ENCODE measurements at places on chromosomes 3 and 15.

DNA sequence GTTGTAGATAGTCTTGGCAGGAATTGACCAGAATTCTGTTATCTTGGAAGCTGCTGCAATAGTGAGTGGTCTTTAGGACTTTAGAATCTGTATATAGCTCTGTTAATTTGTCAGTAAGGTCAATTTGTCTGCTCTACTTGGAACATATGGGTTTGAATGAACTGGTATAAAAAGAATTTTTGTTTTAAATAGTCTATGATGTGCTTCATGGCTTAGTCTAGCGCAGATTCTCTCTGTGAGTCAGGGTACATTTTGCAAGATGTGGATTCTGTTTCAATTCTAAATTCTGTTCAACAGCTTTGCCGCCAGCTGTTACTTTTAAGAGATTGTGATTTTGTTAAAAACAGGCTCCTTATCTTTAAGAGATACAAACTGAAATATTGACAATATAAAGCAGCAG lies 135.9 kb upstream of the AGBL1 start:
- no peak for DNase-seq

DNA sequence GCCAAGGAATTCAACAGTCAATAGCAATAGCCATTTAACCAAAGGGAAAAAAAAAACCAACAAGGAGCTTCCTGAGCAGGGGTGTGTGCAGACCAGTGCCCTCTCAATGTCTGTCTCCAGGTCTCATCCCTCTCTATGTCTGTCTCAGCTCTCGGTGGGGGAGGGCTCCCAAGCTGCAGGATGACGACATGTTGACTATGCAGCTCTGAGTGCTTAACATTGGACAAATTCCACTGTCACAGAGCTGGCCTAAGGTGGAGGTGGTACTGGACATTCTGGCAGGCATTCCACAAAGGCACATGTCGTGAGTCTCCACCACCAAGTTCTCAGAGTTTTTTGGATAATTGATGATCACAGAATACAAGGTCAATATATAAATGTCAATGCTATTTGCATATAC lies 2.0 kb upstream of the CAPN7 start:
- peak; percentile 23 for DNase-seq

GRCh38 chr15:41494190-41494921 lies 682 bp downstream of the ITPKA start:
- DNase-seq, result peak; percentile 69

- peak; percentile 74 for DNase-seq
These were observed 69.9 kb downstream of the LDHAL6B start for GRCh38 chr15:59276225-59277178.

GRCh38 chr3:141849056-141849815 lies 27.2 kb upstream of the ATP1B3 start:
- no peak for DNase-seq

- DNase-seq, result no peak
These were observed 14.2 kb downstream of the RHCG start for GRCh38 chr15:89482139-89482538.

DNA sequence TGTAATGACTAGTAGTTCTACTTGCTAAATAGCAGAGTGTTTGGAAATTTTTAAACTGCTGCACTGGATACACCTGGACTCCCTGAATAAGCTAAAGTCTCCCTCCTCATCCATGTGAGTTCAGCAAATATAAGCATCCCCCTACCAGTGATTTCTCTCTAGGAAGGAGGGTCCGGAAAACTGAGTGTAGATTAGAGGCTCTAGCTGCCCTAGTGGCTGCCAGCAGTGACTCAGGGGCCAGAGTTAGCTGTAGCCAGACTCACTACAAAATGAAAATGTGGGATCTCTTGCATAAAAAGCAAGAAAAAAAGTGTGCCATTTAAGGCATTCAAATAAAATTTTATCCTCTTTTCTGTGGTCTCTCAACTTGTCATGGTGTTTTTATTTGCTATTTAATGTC lies 485.0 kb upstream of the ATP11B start:
- DNase-seq, result no peak

- DNase-seq, result no peak
These were observed 347 bp upstream of the C3orf62 start for GRCh38 chr3:49277383-49277775.

DNA sequence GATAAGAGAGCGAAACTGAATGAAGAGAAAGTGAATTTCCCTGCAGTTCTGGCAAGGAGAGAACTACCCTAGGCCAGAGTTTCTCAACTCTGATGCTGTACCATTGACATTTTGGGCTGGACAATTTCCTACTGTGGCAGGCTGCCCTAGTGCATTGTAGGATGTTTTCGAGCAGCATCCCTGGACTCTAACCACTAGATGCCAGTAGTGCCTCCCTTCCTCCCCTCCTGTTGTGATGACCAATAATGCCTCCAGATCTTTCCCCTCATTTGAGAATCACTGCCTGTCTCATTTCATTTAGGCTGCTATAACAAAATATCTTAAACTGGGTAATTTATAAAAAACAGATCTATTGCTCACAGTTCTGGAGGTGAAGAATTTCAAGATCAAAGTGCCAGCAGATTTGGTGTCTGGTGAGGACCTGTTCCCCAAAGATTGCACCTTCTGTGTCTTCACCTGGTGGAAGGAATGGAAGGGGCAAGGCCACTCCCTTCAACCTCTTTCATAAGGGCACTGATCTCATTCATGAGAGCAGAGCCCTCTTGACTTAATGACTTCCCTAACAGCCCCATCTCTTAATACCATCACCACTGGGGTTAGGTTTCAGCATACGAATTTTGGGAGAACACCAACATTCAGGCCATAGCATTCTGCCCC lies 188.9 kb upstream of the MEIS2 start:
- peak; percentile 20 for DNase-seq

- DNase-seq, result no peak
These were observed 35.2 kb downstream of the FEM1B start for GRCh38 chr15:68312701-68313204.

GRCh38 chr15:62135532-62136134 lies 29.5 kb downstream of the C2CD4B start:
- DNase-seq, result peak; percentile 47

- DNase-seq, result no peak
These were observed 101.2 kb downstream of the SCN11A start for GRCh38 chr3:38950581-38950980.

DNA sequence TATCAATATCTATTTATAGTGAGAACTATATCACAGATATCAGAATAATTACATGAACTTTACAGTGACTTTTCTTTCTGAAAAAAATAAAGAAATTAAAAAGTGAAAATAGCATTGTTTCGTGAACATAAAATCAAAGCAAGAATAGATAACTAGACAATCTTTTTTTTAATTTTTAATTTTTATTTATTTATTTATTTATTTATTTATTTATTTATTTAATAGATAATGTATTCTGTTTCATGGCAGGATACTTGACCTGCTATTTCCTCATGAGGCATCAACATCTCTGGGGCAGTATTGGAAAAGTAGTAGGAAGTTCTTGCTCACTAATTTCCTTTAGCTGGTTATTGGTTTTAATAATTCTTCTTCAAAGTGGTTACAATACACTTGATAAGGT lies 33.3 kb downstream of the SLITRK3 start:
- no peak for DNase-seq

DNA sequence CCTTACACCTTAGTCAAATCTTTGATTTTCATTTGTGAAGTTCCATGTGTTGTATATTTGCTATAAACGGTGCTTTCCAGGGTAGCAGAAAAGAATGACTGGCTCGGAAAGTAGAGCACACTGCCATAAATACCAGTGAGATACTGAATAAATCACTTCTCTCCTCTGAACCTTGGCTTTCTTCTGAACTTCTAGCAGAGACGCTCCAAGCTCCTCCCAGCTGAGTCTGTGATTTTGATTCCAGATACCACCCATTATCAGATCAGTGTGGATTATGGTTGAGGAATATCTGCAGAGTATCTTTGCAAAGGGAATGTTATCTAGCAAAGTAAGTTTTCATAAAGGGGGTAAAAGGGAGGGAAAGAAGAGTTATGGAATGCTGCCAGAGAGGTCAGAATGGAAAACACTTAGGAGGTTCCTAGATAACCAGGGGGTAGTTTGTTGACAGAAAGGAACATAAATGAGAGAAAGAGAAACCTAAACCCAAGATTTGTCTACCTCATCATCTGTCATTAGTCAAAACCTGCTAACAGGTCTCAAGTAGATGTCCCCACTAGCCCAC lies 98.5 kb upstream of the PSMD6 start:
- no peak for DNase-seq

DNA sequence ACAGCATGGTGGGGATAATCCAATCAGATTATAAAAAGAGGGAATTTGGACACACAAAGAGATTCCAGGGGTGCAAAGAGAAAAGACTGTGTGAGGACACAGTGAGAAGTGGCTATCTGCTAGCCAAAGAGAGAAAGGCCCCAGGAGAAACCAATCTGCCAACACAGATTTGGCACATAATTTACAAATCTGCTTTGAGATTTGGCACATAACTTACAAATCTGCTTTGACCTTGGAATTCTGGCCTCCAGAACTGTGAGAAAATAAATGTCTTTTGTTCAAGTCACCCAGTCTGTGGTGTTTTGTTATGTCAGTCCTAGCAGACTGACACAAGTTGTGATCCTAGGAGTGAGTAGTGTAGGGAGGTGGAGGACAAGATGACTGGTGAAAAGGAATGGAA lies 3.5 kb upstream of the TM4SF18 start:
- DNase-seq, result no peak

GRCh38 chr3:36250191-36250590 lies 130.1 kb upstream of the STAC start:
- no peak for DNase-seq

DNA sequence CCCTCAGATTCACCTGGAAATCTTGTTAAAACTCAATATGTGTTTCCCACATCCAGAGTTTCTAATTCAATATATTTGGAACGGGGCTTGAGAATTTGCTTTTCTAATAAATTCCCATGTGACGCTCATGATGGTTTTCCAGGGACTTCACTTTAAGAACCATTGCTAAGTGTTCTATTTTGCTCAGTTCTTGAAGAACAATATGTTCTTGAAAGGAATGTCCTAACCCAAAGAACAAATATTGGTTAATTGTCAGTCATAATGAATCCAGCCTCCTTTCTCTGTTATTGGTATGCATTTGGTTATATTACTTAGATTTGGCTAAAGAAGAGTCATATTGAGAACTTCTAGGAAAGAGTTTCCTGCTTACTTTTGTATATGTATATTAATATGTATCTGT lies 4.4 kb upstream of the PLSCR2 start:
- no peak for DNase-seq

DNA sequence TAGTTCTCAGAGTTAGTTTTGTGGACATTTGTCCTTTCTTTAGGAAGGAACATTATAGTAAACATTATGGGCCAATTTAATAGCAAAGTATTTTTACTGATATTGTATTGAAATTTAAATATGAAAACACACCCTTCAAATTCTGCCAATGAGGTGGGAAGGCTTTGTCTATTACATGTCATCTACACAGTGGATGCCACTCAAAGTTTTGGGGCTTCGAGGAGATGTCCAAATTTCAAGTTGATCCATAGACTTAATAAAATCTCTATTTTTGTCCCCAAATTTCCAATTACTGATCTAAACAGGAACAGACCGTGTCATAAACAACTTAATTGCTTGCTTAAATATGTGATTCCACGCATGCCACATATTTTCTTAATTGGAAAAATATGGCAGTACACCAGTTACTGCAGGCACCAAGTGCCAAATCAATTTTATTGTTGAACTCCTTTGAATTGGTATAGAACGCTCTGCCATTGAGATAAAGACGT lies 1.7 kb downstream of the SHOX2 start:
- no peak for DNase-seq

- DNase-seq, result peak; percentile 21
These were observed 18.1 kb downstream of the GBE1 start for GRCh38 chr3:81743096-81744025.

GRCh38 chr15:60652870-60653269 lies 173.9 kb upstream of the ICE2 start:
- no peak for DNase-seq

DNA sequence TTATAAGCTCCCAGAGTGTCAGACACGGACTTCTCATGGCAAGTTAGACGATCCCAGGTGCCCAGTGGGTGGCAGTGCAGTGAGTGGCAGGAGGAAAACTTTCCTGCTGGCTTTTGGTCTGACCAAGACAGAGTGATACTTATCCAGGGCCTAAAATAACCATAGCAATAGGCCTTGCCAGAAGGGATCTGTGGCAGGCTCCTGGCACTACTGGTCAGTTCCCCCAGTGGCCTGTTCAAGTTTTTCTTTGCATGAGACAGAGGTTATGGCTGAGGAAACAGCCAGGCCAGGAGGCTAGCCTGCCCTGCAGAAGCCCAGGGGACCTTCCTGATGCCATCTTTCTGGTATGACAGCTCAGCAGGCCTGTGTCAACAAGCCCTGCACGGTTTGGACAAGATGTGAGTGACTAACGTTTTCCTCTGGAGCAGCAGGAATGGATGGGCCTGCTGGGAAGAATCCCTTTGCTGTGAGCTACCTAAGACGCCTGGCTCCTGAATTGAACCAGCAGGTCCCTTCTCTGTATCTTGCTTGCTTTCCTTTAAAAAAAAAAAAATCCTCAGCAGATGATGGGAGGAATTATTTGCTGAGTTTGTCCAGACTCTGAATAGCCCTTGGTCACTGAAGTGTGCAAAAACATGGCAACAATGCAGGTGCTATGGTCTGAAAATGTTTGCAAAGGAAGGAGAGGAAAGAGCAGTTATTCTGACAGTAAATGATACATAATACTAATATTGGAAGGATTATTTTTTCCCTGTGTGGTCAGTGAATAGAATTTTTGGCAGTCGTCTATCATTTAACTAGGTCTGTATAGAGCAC lies 18.0 kb downstream of the SCG5 start:
- DNase-seq, result no peak

- DNase-seq, result no peak
These were observed 2.1 kb upstream of the HTR3D start for GRCh38 chr3:184029443-184029842.

GRCh38 chr15:40976819-40977218 lies 23.5 kb downstream of the CHAC1 start:
- DNase-seq, result no peak

DNA sequence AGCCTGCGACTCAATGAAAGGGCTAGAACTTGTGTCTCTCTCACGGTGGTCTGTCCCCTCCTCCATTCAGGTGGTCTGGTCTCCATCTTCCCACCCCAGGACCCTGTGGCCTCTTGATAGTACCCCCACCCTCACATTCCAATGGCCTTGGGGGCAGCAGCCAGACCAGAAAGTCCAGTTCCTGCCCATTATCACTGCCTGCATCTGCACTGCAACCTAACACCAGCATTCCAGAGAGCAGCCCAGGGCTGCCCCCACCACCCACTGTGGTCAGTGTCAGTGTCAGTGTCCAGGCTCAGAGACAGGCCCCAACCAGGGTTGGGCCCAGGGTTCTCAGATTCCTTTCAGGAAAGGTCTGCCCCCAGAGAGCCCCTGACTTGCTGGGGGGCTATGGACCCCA lies 12.6 kb downstream of the IGDCC3 start:
- no peak for DNase-seq

DNA sequence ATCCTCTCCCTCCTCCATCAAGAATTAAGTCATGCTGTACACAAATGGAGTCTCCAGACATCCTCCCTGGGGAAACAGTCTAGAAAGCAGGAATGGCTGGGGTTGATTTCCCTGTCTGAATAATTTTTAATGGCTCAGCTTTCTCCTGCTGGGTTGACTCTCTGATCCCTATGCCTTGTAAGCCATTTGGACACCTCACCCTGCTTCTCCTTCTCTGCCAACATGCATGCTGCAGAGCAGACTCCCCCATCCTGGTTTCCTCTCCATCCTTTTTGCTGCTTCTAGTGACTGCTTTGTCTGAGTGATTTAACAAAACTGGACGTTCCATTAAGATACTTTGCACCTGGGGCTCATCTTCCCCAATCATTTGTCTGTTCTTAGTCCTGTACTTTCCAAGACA lies 22.2 kb downstream of the SV2B start:
- DNase-seq, result no peak

GRCh38 chr3:127849368-127849767 lies 27.1 kb upstream of the MGLL start:
- no peak for DNase-seq

Data from hepatocyte (in vitro differentiated cells).